ENCODE measurements at places on chromosomes 6 and 20.

DNA sequence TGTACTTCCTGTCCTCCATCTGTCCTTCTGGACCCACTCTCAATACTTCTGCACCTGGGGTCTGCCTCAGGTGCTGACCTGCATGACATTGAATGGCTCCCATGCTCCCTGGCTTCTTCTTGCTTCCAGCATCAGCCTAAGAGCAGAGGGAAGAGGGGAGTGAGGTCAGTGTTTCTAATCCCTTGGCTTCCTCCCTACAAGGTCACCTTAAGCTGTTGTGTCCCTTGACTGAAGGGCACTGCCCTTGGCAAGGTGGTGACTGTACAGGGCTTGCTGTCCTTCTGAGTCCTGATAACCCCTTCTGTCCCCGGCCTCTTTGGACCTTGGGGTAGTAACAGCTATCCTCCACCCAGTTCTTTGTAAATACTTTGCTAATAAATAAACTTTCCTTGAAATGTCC is 9.6 kb downstream of the HLA-DMB start:
- no peak for DNase-seq

GRCh38 chr6:167150941-167151549 is 6.7 kb downstream of the GPR31 start:
- no peak for DNase-seq

- no peak for DNase-seq
Observed at GRCh38 chr6:121965739-121966138, 433.7 kb upstream of the HSF2 start.

GRCh38 chr6:116115781-116116180 is 10.2 kb downstream of the COL10A1 start:
- DNase-seq: no peak

GRCh38 chr6:137871831-137872454 is 4.9 kb downstream of the TNFAIP3 start:
- no peak for DNase-seq

- no peak for DNase-seq
Observed at GRCh38 chr20:63160641-63161175, 55.2 kb downstream of the YTHDF1 start.

- DNase-seq: no peak
Observed at GRCh38 chr6:146891615-146892265, 293.0 kb downstream of the ADGB start.

DNA sequence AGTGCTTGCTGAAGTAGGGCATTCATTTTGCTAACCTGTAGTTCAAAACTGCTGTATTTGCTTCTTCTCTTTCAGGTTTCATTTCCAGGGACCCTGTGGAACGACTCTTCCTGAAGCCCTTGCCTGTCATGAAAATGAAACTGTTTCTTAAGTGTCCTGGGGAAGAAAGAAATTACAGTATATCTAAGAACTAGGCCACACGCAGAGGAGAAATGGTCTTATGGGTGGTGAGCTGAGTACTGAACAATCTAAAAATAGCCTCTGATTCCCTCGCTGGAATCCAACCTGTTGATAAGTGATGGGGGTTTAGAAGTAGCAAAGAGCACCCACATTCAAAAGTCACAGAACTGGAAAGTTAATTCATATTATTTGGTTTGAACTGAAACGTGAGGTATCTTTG is 3.4 kb upstream of the NOL7 start:
- DNase-seq: no peak

DNA sequence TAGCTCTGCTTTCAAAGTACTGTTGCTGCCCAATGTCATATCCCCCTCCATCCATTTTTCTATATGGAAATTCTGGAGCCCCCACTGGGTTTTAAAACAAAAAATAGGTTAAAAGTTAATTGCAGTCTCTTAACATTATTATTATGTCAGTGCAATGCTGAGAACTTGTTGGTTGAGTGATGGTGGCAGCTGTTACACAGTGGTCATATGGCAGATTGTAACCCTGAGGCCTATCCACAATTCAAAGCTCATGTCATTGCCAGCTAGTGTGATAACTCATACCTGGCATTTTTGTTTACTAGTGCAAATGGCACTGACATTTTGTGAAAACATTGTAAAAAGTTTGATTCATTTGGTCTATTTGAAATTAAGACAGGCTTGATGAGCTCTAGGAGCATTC is 305.7 kb upstream of the FLRT3 start:
- no peak for DNase-seq

DNA sequence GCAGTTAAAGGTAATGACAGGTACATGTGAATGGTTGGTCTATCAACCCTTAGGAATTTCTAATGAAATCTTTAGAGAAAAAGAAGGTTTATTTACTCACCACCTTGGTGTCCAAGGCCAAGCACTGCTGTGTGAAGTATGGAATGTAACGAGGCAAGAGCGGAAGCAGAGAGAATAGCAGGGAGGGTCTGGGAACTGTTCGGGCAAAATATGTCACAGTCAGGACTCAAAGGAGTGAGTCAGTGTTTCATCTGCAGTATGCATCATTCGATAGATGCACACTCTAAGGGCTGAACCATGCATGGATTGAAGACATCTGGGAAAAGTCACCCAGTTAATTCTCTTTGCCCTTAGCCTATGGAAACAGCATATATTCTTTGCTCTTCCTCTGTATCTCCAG is 33.2 kb downstream of the ADGRF5 start:
- no peak for DNase-seq
